SW 1271 (cell line): ENCODE measurements at places on chromosomes 1 and 21.

DNA sequence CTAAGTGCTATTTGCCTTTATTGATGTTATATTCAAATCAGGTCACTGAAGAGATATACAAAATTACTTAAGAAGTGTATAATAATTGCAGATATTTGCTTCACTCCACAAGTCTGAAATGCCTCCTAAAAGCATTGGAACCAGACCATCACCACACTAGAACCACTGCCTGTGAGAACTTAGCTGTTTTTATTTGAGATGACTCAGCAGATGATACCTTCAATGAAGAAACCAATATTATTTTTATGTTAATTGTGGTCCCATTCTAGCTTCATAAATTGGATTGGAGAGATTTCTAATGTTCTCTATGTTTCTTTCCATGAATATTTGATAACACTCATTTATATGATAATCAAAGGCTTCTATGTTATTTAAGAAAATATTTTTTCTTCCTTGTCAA lies 740.6 kb downstream of the KCNT2 start:
- DNase-seq, result no peak

GRCh38 chr1:207753611-207754010 lies 1.8 kb downstream of the CD46 start:
- no peak for DNase-seq

- no peak for DNase-seq
These were observed 59.9 kb downstream of the SLC22A15 start for GRCh38 chr1:116036255-116036654.

GRCh38 chr1:9362488-9362887 lies 69.8 kb downstream of the SPSB1 start:
- no peak for DNase-seq

DNA sequence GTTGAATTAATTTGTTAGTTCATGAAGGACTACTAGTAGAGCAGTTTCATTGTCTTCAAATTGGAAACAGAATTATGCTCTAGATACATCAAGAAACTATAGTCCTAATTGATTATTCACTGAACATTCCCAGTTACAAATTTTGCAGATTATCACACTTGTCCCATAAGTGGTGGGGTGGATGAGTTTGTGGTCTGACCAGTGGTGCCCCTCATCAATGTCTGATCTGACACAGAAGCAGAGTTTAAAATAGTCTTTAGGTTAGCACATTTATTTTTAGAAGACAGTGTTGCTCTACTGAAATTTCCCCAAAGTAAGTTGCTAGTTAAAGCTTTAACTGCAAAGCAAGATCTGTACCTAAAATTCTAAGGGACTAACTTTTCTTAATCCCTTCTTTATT lies 42.9 kb downstream of the INKA2 start:
- no peak for DNase-seq

- no peak for DNase-seq
These were observed 213.7 kb downstream of the KCNH1 start for GRCh38 chr1:210920258-210920657.

GRCh38 chr1:15835205-15835740 lies 12.2 kb upstream of the SPEN start:
- no peak for DNase-seq

- DNase-seq, result no peak
These were observed 6.2 kb downstream of the C1QTNF12 start for GRCh38 chr1:1240348-1240732.

DNA sequence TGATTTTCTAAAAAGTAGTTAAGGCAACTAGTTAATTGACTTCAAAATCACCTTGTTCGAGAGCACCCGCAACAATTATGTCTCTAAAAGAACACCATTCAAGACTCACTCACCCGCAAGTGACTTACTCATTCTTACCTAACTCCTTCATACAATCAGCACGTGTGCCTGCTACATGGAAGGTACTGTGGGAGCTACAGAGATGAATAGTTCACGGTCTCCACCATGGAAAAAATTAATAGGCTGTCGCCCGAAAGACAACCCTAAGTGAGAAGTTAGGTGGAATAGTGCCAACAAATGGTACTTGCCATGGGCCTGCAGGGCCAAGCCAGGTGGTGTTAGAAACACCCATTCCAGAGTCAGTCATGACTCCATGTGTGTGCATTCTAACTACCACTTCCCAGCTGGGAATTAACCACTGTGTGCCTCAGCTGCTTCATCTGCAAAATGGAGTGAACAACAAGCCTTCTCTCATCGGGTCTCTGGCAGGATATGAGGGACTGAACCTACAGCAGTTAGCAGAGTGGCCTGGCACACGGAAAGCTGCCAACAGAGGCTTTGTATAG lies 7.1 kb downstream of the SSBP3 start:
- no peak for DNase-seq

GRCh38 chr1:193367863-193368262 lies 181.4 kb upstream of the B3GALT2 start:
- no peak for DNase-seq

DNA sequence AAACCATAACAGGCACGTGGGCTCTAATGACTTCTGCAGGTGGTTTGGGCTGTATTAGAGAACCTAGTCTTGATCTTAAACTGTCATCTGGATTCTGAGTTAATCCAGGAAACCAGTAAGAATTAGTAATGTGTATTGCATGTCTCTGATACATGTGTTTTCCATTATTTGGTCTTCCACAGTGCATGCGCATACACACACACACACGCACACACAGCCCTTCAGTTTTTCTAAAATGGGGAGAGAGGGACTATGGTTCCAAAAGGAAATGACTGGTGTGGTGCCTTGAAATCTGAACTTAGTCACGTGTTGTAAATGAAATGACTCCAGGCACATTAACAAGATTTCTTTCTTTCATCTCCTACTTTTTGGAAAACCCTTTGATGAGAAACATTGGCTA lies 67.6 kb downstream of the OLFML2B start:
- DNase-seq, result no peak

- DNase-seq, result no peak
These were observed 1471.7 kb upstream of the B3GALT2 start for GRCh38 chr1:194658090-194658439.

DNA sequence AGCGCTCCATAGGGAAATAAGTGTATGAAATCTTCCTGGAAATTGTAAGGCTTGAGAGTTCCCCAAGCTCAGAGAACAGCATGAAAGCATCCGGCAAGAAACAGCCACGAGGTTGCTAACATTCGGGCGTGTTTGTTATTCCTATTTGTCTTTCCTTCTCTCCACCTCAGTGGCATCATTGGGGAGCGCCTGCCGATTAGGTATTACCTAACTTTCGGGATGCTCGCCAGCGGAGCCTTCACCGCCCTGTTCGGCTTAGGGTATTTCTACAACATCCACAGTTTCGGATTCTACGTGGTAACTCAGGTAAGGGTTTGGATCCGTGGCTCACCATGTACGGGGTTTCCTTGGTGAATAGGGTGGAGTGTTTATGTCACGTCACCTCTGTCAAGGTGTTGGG lies 25.7 kb downstream of the SLC37A1 start:
- DNase-seq, result no peak

GRCh38 chr1:94858276-94858675 lies 38.1 kb downstream of the SLC44A3 start:
- DNase-seq, result no peak

- DNase-seq, result peak; percentile 3
These were observed 20.7 kb downstream of the PDIK1L start for GRCh38 chr1:26132128-26132833.

DNA sequence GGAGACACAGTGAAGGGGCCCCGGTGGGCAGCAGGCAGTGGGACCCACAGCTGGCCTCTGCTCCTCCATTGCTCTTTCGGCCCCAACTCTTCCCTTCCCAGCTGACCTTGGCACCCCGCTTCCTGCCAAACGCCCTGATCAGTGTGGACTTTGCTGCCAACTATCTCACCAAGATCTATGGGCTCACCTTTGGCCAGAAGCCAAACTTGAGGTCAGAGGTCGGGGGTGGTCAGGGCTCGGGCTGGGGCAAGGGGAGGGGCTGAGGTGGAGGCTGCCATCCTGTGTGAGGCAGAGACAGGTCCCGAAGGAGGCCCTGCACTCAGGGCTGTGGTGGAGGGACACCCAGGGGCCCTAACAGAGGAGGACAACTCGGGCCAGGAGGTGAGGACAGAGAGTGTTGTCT lies 13.7 kb downstream of the PODN start:
- no peak for DNase-seq

DNA sequence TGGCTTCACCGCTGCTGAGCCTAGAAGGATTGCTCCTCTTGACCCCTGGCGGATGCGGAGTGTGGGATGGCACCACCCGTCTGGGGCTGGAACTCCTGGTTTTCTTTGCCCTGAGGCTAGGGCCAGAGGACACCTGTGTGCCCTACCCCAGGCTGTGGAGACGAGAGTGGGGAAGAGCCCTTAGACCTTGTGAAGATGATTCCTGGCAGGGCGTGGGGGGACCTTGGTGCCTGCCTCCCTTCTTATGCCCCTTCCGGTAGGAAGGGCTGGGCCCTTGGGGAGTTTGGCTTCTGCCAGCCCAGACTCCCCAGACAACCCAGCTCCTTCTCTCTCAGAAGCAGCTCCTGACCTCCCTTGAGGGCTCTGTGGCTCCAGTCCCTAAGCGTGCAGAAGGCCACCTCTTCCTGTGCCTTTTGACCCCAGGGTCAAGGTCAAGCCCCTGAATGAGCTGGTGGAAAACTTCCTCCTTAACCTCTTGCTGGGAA lies 891 bp downstream of the RPS6KA1 start:
- DNase-seq, result no peak

- peak; percentile 38 for DNase-seq
These were observed 43.8 kb downstream of the CD53 start for GRCh38 chr1:110916669-110917306.

DNA sequence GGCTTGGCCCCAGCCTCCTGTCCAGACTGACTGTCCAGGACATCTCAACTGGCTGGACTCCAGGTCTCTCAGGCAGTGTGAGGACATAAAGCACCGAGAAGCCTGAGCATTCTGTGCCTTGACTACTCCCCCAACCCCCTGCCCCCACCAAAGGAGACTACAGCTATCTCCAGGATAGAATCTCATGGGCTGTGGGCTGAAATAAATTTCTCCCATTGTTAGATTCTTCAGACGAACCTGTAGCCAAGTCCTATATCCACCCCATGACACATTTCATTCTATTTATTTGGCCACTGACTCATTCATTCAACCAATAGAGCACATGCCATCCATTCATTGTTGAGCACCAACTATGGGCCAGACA lies 11.4 kb downstream of the VWA5B1 start:
- no peak for DNase-seq

DNA sequence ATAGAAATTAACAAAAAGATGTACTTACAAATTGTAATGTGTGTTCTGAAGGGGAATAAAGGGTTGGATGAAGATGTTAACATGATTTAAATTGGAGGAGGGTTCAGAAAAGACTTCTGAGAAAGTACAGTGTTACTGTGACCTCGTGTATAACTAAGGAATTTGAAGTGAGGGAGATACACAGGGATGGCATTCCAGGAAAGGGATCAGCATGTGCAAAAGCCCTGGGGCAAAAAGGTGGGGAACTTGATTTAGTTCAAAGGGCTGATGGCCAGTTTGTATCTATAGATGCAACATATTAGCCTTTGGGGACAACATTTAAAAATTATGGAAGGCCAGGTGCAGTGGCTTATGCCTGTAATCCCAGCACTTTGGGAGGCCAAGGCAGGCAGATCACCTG lies 33.3 kb upstream of the DEGS1 start:
- DNase-seq, result no peak

DNA sequence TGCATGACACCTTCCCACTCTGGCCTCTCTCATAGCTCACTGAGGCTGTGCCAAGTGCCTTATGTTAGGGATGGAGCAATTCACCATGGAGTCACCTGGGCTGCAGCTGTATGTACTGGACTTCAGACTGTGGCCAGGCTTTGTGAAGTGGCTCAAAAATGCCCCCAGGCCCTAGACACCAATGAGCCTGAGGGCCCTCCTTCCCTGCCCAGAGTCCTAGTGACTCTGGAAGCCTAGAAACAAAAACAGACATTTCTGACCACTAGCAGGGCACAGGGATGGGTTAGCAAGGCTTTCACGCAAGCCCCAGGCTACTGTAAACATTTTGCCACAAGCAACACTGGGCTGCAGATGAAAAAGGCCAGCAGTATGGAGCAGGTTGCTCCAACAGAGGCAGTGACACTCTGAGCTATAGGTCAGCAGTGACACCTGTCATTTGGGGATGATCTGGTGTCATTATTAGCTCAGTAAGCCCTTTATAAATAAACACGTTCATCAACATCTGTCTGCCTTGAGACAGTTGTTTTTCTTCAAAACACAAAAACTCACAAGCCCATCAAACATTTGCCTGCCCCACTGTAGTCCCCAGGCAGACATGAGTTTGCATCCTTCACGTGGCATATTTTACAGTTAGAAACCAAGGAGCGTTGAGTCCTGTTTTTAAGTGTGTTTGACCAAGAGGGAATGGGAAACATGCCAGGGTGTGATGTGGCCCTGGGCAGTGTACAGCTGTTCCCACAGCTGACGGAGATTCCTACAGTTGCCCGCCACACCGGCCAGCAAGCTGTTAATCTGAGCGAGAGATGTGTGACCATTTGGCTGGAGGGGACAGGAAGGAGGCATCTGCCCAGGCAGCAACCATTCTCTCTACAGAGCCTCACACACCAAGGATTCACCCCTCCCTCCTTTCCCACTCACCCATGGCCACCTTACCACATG lies 66.8 kb downstream of the KCNN3 start:
- DNase-seq, result no peak
